ENCODE measurements at places on chromosomes 5 and 9.

- DNase-seq = no peak
Observed at GRCh38 chr9:118985851-118986250, 383.4 kb downstream of the BRINP1 start.

DNA sequence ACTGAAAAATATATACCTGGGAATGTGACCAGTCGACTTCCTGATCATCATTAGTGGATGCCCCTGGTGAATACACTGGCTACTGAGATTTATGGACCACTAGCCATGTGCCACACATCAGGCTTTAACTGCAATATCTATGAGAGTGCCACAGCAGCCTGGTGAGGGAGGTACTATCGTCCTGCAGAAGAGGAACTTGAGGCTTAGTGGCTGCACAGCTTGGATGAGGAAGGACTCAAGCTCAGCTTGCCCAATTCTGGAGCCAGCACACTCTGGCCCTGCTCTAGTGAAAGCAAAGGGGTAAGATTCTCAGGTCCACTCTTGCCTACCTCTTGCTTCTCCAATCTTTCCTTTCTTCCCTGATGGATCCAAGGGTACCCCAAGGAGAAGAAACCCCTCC lies 129.3 kb downstream of the ENTREP1 start:
- no peak for DNase-seq

- no peak for DNase-seq
Observed at GRCh38 chr5:39547553-39548154, 122.9 kb upstream of the DAB2 start.

GRCh38 chr9:27022920-27023319 lies 17.4 kb upstream of the LRRC19 start:
- DNase-seq = no peak

DNA sequence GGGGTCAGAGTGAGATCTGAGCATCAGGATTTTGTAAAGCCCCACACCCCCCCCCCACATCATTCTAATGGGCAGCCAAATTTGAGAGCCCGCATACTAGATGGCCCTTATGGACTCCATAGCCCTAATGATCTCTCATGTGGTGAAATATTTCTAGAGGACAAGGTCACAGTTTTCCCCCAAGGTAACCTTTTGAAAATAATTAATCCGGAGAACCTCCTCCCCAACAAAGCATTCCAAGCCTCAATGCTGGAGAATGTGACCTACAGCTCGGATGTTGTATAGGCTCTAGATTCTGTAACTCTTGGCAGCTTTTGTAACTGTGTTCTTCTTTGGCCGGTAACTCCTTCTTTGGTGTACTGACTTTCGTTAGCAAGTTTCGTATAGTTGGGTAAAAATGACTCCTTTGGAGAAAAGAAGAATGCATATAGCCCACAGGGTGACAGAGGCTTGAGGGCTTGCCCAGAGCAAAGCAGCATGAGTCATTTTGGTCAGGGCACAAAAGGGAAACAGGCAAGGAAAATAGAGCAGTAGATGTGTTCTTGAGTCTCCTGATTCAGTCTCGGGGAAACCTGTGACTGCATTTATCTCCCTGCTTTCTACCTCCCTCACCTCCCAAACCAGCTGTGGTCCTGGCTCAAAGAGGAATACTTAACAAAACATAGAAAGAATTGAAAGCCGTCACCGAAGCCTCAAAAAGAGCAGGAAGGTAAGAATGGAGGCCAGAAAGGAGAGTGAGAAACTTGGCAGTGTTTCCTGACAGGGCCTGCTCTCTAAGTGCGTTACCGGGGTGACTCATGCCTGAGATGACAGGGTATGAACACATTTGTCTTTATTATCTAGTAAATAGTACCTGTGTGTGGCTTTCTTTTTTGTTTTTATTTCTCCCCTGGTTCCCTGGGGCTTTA lies 6.6 kb upstream of the XPA start:
- DNase-seq = peak; percentile 59

GRCh38 chr9:102106439-102106838 lies 368.0 kb upstream of the GRIN3A start:
- no peak for DNase-seq

- peak; percentile 26 for DNase-seq
Observed at GRCh38 chr5:138240650-138241385, 27.7 kb upstream of the CDC23 start.

DNA sequence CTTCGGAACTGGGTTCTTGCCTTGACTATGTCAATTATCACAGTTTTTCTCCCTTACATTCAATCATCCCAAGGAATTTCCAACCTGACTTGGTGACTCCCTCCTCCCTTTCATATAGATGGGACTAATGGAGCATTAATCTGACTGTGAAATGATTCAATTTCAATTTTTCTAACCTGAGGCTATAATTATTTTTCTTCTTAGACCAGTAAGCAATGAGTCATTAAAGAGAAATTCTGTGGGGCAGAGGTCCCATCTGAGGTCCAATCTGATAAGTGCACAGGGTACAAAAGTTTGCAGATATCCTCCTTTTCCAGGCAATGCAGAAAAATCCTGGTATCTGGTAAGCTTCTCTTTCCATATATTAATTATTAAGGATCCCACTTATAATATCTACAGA lies 18.9 kb downstream of the PDE4D start:
- no peak for DNase-seq

DNA sequence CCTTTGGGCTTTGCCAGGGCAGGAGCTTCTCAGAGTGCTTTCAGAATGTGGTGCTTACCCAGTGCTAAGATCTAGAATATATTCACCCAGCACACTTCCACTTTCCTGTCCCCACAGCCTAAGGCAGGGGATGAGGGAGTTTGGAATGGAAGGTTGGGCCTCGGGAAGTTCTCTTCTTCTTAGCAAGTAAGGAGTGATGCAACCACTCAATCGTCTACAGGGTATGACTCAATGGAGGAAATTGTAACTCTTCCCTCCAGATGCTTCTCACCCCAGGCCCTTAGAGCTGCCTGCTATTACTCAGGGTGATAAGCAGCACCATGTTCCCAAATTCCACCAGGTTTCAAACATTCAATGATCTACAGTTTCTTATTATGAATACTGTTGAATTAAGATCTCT lies 30.8 kb upstream of the AGGF1 start:
- no peak for DNase-seq

DNA sequence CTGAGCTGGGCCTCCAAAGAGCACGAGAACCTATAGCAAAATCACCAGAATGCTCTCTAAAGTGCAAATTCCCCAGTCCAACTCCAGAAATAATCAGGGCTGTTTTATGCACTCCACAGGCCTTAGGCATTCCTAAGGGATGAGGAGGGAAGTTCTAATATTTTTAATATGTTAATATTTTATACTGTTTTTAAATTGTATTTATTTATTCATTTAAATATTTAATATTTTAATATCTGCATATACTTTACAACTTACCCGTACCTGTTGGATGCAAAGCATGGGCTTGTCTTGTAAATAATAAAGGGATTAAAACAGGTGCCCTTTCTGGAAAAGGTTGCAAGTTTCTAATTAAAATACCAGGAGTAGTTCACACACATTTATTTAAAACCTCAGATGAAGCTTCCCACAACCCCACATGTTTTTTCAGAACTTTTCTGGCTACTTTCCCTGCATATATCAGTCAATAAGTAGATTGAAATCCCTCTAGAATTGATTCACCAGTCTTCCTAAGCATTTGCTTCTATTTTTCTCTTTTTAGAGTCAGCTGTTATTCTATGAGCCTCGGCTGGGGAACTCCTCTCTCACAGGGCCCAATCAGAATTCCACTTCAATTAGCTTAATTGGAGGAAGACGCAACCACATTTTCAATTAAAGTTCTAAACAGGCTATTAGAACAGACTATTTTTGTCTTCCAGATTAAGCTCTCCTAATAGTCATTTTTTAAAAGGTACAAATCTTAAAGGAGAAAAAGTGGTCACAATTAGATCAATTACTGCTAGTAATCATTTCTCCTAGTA lies 140.8 kb downstream of the CDH6 start:
- DNase-seq = no peak

- no peak for DNase-seq
Observed at GRCh38 chr9:70053864-70054263, 10.2 kb downstream of the MAMDC2 start.

DNA sequence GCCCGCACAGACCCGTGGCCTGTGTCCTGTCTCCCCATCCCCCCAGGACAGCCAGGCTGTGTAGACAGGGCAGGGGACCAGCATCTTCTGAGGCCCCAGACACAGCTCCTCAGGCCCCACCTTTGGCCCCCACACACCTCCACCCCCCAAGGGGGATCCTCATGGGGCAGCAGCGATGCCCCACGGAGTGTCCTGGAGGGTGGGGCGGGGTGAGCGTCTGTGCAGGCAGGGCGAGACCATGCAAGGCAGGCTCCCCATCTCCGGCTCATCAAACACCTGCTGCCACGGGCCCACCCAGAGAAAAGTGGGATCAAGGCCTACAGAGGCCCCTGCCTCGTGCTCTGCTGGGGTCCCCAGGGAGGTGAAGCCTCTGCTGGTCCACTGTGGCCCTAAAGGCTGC lies 118.7 kb upstream of the FOXD4L5 start:
- no peak for DNase-seq

DNA sequence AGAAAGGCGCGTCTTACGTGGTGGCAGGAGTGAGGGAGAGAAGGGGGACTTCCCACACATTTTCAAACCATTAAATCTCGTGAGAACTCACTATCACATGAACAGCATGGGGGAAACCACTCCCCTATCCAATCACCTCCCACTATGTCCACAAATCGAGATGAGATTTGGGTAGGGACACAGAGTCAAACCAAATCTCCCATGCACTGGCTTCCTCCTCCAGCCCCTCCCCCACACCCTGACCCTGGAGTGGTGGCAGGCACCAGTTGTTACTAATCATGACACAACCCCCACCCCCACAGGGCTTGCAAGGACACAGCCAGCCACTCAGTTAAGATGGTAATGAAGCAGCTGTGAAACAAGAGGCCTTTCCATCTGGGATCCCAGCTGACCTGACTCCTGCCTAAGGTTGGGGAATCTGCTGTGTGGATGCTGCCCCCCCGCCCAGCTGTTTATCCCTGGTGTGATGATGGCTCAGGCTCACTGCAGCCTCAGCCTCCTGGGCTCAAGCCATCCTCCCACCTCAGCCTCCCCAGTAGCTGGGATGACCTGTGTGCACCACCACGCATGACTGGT lies 57.1 kb upstream of the FUBP3 start:
- peak; percentile 42 for DNase-seq

- DNase-seq = no peak
Observed at GRCh38 chr9:5292141-5292540, 12.4 kb downstream of the RLN2 start.

DNA sequence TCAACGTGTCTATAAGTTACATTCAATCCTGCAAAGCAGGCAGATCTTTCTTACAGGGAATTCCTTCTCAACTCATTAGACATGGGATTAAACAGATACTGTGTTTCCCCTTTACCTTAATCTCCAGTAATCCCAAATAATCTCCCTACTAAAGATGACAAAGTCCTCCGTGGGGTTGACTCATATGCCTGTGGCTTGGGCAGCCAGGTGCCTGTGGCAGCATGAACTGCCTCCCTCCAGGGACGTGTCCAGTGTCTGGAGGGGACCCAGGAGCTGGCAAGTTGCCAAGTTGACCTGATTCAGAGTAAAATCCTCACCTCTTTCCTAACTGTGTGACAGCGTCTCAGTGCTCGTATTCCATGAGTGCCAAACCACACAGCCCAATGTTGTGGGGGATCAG lies 94.6 kb upstream of the PTCH1 start:
- no peak for DNase-seq

- DNase-seq = no peak
Observed at GRCh38 chr5:14266171-14266570, 123.0 kb downstream of the TRIO start.

GRCh38 chr5:1317921-1318565 lies 23.2 kb upstream of the TERT start:
- DNase-seq = no peak

DNA sequence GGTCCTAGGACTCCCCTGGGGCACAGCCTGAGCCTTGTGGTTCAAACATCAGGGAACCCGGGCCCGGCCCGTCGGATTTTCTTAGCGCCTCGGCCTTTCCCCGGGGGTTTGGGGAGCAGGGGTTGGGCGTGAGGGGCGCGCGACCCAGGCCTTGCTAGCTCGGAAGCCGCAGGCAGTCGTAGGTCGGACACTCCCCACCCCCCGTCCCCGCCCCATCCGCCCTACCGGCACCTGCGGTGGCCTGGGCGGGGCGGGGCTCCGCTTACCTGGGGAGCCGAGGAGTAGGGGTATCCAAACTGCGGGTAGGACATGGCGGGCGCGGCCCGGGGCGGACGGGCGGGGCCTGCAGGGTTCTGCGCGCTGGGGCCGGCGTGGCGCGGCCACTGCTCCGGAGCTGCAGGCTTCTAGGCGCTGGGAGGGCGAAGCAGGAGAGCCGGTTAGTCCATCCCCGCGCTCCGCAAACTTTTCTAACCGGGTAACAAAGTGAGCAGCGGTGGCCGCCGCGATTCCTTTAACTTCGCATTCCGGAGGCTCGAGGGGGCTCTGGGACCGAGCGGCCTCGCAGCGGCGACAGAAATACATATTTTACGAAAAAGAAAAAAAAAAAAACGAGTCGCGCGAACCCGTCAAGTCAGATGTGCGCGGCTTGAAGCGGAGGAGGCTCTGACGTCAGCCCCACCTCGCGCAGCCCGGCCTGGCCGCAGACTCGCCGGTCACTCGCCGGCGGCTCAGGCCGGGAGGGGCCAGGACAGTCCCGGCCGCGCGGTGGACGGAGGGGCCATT lies at the start of gene IRX4:
IRX4 (minus strand) TSS at position 589 of the 783 bp plus-strand sequence; CDS start at position 311, 278 bp downstream.
- no peak for DNase-seq

DNA sequence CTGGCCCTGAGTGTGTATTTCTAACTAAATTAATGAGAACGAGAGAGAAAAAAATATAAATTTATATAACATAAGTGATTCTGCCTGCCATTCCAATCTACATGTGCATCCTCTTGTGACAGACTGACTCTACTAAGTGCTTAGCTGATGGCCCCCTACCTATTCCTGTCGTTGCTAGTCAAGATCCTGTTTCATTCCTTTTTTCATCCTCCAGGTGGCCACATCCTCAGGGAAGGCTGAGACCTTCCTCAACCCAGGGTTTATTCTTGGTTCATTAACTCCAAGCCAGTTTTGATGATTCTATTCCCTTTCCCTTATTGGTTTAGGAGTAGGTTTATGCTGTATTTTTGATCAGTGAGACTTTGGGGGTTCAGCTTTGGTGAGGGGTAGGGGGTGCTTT lies 201.3 kb downstream of the C9orf152 start:
- DNase-seq = no peak

DNA sequence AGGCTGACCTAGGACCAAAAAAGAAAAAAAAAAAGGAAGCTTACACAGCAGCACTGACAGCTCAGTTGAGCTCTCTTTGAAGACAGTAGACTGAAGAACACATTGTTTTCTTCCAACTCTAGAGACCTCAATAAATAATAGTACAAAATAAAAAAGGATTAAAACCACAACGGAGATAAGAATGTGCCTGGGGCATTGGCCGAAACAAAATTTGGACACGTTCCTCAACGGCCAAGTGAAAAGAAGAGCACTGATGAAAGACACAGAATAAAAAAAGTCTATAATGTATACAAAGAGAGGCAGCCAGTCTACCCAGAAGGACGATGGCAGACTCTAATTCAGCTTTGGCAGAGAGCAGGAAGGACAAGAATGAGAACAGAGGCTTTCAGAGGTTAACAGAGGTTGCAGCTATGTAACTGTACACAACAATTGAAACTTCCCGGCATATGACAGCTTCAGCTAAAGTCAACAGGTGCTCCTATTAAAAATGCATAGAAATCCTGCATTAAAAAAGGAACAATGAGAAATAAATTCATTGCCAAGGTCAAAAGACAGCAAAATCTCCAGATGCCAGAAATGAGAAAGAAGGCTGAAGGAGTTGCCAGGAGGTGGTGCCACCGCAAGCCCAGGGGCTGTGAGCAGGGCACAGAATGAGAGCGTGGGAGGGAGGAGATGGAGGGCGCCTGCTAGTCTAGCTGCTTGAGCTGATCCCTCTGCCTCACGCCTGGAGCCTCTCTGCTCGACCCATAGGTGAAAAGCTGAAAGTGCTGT lies 113.9 kb downstream of the DCP2 start:
- no peak for DNase-seq
